Upper lobe of left lung (tissue), 6 donors: ENCODE measurements at places on chromosomes 12 and 14.

DNA sequence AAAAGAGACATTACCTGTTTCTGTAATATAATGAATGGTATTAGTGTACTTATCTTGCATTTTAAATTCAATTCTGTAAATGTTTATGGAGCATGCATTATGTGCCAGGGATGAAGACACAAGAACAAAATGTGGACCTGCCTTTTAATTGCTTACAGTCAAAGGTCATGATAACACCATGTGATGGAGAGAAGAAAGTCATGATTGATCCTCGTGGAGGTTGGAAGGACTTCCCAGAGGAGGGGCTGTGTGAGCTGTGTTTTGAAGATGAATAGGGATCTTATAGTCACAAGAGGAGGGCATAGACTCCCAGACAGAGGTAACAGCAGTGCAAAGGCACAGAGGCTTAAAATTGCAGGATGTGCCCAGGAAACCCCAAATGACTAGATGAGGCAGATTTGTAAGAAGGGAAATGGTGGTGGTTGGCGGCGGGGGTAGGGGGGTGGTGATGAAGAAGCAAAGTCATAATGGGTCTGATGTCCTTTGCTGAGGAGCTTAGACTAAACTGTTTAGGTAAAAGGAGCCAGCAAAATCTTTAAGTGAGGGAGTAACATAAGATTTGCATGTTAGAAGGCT, 151.5 kb downstream of the PRKCH start:
- no peak for DNase-seq
- H3K27ac ChIP-seq, result peak overlapping the region; percentile 79
- H3K27me3 ChIP-seq, result no peaks in the 10 kb centered on the region
- peaks cover 70% of the 10 kb centered on the region for H3K4me1 ChIP-seq
- H3K36me3 ChIP-seq, result no peaks in the 10 kb centered on the region
- H3K4me3 ChIP-seq, result no peak overlapping the region

DNA sequence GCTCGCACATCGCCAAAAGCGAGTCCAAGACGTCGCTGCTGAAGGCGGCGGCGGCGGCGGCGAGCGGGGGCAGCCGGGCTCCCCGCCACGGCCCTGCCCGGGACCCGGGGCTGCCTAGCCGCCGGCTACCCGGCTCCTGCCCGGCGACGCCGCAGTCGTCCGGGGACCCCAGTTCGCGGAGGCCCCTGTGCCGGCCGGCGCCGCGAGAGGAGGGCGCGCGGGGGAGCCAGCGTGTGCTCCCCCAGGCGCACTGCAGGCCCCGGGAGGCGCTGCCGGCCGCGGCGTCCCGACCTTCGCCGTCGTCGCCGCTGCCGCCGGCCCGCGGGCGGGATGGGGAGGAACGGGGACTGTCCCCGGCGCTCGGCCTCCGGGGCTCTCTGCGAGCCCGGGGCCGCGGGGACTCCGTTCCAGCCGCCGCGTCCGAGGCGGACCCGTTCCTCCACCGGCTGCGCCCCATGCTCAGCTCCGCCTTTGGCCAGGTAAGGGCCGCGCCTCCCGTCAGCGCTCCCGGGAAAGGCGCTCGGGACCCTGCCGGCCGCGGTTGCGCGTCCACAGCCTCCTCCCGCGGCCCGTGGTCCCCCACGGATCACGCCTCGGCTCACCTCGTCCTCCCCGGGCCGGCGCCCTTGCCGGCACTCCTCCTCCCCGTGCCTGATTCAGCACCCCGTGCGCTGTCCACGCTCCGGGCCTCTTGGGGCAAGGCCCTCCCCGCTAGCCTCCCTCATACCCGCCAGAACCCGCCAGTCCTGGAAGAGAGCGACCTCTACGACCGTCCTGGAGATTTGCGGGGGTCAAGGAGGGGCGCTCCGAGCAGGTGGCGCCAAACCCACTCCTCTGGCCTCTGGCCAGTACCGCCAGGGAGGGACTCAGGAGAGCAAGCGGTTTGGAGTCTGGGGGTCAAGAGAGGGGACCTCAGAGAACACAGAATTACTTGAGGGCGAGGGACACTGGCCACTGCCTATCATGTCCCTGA, 721 bp downstream of the CABP1 start:
- peaks cover 37% of the 10 kb centered on the region for H3K27me3 ChIP-seq
- H3K4me1 ChIP-seq, result peaks cover 14% of the 10 kb centered on the region
- H3K27ac ChIP-seq, result no peak overlapping the region
- DNase-seq, result peak; percentile 91

DNA sequence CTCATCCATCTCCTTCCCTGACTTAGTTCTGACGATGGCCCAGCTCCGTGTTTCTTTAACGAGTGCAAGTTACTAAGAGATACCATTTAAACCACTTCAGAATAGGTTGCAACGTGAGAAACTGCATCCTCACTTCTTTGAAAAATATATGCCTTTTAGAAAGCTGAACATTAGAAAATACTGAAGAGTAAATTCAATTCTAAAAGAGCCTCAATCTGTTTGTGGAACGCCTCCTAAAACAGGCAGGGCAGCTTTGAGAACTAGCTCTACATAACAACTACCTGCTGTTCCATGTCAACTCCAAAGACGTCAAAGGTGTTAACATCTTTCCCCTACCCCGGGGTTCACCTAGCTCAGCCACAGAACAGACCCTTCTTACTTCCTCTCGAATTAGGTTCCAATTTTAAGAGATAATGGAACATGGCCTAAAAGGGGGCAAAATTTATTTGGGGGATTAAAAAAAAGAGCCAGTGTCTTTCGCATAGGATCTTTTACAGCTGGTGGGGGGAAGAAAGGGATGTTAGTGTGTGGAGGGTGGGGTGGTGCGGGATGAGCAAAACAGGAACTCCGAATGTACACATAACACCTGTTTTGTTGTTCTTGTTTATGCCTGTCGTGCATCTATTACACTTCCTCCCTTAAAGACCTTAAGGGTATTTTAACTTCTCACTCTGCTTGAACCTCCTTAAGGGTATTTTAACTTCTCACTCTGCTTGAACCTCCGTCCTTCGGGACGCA, 3.3 kb downstream of the BHLHE41 start:
- H3K27me3 ChIP-seq, result peaks cover 38% of the 10 kb centered on the region
- H3K4me3 ChIP-seq, result no peak overlapping the region
- peaks cover 39% of the 10 kb centered on the region for H3K4me1 ChIP-seq
- peak overlapping the region; percentile 86 for H3K27ac ChIP-seq
- no peaks in the 10 kb centered on the region for H3K36me3 ChIP-seq

DNA sequence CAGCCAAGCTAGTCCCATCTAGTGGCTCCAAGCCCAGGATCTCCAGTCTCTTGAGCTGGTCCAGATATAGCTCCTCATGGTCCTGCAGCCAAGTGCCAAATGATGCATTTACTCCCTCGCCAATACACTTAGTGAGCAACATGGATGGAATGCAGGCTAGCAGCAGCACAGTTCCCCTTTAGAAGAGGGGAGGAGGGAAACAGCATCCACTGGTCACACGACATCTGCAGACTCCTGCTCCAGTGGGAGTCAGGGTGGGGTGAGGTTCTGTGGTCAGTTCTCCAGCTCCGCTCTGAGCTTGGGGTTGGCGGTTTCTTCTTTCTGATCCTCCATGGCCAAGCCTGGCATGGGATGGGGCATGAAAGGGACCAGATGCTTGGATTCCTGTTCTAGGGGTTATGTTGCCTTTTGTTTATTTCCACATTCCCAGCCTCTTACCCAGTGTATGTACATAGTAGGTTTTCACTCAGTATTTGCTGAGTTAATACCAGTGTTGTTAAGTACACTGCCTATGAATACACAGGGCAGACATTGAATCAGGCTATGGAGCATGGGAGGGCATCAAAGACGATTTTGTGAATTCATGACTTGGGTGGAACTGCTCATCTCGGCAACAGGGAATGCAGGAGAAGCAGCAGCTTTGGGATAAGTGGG, 57.3 kb downstream of the GALNT16 start:
- no peak overlapping the region for H3K4me3 ChIP-seq
- H3K4me1 ChIP-seq, result peaks cover 10% of the 10 kb centered on the region
- H3K36me3 ChIP-seq, result no peaks in the 10 kb centered on the region
- H3K27ac ChIP-seq, result no peak overlapping the region
- DNase-seq, result peak; percentile 30
- H3K27me3 ChIP-seq, result no peaks in the 10 kb centered on the region

- peaks cover 10% of the 10 kb centered on the region for H3K4me1 ChIP-seq
- DNase-seq, result no peak
- no peaks in the 10 kb centered on the region for H3K27me3 ChIP-seq
- no peak overlapping the region for H3K27ac ChIP-seq
Observed at GRCh38 chr14:52318826-52319645, 4.9 kb downstream of the PTGER2 start.

- H3K36me3 ChIP-seq, result peaks cover 16% of the 10 kb centered on the region
- H3K4me1 ChIP-seq, result peaks cover 8% of the 10 kb centered on the region
- DNase-seq, result peak; percentile 96
- no peaks in the 10 kb centered on the region for H3K27me3 ChIP-seq
Observed at GRCh38 chr14:22829661-22830442, at the start of gene MRPL52. Gene MRPL52 (plus strand): TSS chr14:22829887. CDS start chr14:22829913, 26 bp downstream.
